ENCODE measurements at places on chromosomes 6 and 20. TPM values are rescaled to one million over a fixed set of nuclear protein-coding genes. Genes with fewer than 3 reads are reported as not detected.

DNA sequence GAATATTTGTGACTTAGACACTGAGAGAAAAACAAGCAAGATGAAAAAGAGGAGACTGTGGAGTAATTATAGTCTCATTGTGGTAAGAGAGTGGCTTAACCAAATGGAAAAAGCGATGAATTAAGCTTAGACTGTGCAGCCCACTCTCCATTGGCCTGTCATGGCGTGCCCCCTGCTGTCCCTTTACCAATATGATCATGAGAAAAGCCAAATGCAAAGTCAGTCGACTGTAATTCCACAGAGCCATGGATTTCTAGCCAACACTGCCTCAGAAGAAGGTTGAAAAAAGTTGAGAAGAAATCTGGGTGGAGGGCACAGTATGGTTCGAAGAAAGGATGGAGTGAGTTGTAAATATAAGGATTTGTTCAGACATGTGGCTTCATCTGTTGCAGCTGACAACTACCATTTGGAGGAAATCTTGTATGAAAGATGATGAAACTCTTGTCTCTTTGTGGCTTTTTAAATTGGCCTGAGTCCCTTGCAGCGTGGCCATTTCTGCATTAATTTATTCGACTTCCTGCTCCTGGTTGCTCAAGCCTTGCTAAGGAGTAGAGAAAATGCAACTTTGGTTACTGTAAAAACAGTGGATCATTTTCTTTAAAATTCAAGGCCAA lies 251.4 kb downstream of the DOK5 start:
- no peaks in the 10 kb centered on the region for H3K27me3 ChIP-seq
- H3K27ac ChIP-seq: no peak overlapping the region
- DNase-seq: no peak
- H3K36me3 ChIP-seq: no peaks in the 10 kb centered on the region

- H3K27me3 ChIP-seq: no peaks in the 10 kb centered on the region
- H3K4me3 ChIP-seq: no peak overlapping the region
- peaks cover 12% of the 10 kb centered on the region for H3K4me1 ChIP-seq
- H3K27ac ChIP-seq: no peak overlapping the region
Measured at GRCh38 chr6:36860126-36860525, 14.5 kb downstream of the PPIL1 start.

DNA sequence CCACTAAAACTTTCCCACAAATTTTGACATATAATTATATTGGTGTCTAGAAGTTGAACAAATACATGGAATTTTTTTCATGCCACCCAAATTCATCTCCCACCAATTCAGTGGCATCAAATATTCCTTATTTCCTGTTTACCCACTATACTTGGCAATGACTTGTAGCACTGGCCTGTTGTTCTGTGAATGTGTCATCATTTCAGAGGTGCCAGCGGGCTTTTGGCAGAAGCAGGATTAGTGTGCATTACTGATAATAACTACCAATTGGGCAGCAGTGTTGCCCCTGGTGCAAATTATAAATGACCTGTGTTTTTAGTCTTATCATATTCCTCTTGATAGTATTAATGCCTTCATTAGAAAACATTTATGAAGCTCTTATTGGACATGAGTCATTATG lies 121.3 kb downstream of the TFAP2B start:
- DNase-seq: no peak
- no peaks in the 10 kb centered on the region for H3K27me3 ChIP-seq
- H3K27ac ChIP-seq: no peak overlapping the region
- no peaks in the 10 kb centered on the region for H3K36me3 ChIP-seq
- H3K4me3 ChIP-seq: no peak overlapping the region
- H3K4me1 ChIP-seq: no peaks in the 10 kb centered on the region

DNA sequence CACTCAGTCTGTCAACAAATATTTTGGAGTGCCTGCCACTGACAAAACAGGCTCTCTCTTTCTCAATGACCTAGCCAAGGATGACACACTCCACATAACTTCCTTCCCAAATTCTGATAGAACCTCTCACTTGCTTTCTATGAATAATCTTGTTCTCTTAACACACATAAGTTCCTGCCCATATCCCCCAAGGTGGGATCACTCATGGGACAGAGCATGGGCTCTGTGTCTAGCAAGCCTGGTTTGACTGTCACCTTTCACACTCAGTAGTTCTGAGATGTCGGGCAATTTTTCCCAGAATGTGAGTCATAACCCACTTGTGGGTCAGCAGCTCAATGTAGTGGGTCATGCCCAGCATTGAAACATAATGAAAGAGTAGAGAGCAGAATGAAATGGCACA lies 78.1 kb downstream of the LRFN2 start:
- no peak overlapping the region for H3K27ac ChIP-seq
- H3K4me3 ChIP-seq: no peak overlapping the region
- H3K36me3 ChIP-seq: no peaks in the 10 kb centered on the region
- DNase-seq: no peak

DNA sequence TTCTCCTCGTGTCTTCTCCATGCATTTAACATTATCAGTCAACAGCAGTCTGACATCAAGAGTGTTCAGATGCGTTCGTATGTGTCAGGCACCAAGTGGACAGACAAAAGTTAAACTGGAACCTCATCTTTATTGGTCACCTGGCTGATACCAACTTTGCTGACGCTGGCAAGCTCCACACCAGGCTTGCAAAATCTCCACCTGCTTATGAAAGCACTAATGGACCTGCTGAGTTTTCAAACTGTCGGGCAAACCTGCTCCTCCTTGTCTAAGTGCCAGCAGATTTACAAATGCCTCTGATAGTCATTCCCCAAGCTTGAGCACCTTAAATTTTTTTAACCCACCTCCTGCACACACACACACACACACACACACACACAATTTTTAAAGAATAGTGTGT lies 27.9 kb upstream of the DSP start:
- DNase-seq: no peak
- H3K27me3 ChIP-seq: peaks cover 16% of the 10 kb centered on the region
- no peak overlapping the region for H3K4me3 ChIP-seq
- H3K4me1 ChIP-seq: no peaks in the 10 kb centered on the region

Gene PDE7B
- 27.6 TPM for total RNA-seq

Gene WFDC9
- not detected for total RNA-seq

Gene SYTL3
- 232 TPM for total RNA-seq

Measured in activated T-helper 2 cell treated with anti-CD3 and anti-CD28 coated beads, Interferon-gamma antibody, Interleukin-2, Interleukin-4, amounts not matched to agents 10 μg/mL and 5 μg/mL and 100 μg/mL, durations not matched to agents 14 hours and 24 hours and 36 hours (primary cell).